Esophagus squamous epithelium (tissue), 5 donors: ENCODE measurements at places on chromosomes 1 and 21.

DNA sequence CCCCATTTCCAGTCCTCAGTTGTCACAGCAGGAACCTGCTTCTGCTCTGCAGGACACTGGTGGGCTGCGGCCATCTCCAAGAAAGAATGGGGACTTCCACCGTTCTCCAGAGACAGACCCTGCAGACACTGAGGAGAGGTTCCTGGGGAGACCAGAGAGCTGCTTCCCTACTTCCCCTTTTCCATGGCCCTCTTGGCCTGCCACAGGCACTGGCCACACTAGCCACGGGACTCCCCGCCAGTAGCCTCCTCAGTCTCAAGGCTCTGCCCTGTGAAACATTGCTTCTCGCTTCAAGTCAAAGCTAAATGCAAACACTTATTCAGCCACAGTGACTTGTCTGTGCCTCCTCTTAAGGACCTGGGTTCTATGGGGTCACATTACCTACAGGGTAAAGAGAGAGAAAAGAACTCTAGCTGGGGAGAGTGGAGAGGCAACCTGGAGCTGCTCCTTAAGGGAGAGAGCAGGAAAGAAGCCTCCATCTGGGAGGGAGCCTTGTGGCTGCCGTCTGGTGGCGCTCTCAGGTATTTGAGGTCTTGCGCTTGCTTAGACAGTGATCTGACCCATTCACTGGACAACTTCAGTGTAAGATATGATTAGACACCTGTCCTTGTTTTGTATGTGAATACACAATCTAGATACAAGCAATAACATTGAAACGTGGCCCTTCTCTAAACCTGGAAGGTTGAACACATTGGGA lies 5.4 kb upstream of the SLAMF8 start:
- DNase-seq: no peak

GRCh38 chr1:65449214-65449823 lies 28.9 kb downstream of the LEPR start:
- DNase-seq: no peak

GRCh38 chr1:212959266-212960220 lies 9.2 kb downstream of the VASH2 start:
- DNase-seq: no peak

GRCh38 chr1:7534061-7534825 lies 236.9 kb upstream of the VAMP3 start:
- no peak for DNase-seq

DNA sequence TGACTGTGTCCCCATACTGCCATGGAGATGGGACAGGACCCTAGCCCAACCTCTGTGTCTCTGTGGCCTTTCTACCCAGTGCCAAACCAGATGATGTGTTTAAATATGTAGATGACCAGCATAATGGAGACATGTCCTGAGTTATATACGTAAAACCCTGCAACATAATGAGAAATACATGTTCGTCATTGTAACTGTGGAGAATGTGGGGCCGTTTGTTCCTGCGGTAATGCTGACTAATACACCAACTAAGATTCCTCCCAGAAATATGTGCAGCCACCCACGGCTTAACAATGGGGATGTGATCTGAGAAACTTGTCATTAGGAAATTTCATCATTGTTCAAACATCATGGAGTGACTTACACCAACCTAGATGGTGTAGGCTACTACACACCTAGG lies 71.7 kb upstream of the SIM2 start:
- DNase-seq: no peak

DNA sequence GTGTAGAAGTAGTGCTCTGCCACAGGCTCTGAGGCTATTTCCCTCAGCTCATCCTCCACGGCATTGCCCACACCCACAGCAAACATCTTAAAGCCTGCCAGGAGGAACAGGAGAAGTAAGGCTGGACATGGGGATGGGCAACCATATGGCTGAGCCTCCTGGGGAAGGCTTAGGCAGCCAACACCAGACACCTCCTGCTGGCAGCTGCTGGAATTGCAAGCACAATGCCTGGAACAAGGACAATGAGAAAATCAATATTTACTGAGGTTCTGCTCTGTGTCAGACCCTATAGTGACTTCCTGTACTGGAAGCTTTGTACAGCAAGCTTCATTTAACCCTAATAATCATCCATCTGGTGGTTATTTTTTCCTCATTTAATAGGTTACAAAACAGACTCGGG lies 8.2 kb downstream of the MATN1 start:
- DNase-seq: no peak

DNA sequence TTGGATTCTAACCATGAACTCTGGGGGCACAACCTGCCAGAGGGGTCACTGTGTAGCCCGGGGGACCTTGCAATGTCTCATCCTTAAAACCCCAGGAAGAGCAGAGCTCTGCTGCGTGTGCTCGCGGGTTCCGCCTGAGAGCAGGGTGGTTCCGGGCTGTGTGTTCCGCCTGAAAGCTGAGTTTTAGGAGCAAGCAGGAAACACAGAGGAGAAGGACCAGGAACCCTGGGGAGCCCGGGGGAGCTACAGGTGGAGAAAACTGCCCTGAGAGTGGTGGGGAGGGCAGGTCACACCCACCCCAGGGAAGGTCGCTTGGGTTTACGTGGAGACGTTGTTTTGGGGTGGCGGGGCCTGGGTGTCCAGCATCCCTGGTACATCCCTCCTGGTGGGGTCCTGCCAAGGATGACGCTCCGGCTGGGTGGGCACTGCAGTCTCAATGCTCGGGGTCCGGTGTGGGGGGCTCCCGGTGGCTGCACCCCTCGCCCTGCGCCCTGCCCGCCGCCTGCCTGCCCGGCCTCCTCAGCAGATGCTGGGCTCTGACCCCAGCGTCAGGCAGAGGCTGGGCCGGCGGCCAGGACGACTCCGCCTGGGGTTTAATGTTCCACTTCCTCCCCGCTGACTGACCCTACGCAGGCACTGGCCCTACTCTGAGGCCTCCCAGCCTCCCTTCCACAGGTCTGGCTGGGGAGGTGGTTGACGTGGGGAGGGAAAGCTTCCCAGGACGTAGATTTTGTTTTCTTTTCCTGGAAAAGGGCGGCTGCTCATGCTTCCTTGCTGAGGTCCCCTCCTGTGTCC lies 17.3 kb upstream of the C1orf159 start:
- no peak for DNase-seq

DNA sequence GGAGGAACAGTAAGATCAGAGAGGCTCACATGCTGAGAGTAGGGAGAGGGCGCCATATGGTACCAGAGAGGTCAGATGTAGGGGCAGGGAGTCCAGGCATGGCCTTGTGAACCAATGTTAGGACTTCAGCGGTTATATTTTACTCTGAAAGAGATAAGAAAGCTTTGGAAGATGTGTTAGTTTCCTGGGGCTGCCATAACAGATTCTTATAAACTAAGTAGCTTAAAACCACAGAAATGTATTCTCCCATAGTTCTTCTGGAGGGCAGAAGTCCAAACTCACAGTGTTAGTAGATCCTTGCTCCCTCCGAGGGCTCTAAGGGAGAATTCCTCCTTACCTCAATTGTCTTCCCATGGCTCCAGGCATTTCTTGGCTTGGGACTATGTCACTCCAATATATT lies 502.5 kb upstream of the ADGRL2 start:
- no peak for DNase-seq

- no peak for DNase-seq
Measured at GRCh38 chr1:228081578-228082213, 812 bp upstream of the ARF1 start.

GRCh38 chr1:52365071-52365745 lies 797 bp downstream of the CC2D1B start:
- no peak for DNase-seq

- DNase-seq: no peak
Measured at GRCh38 chr21:33644383-33645074, 2.2 kb downstream of the ITSN1 start.

DNA sequence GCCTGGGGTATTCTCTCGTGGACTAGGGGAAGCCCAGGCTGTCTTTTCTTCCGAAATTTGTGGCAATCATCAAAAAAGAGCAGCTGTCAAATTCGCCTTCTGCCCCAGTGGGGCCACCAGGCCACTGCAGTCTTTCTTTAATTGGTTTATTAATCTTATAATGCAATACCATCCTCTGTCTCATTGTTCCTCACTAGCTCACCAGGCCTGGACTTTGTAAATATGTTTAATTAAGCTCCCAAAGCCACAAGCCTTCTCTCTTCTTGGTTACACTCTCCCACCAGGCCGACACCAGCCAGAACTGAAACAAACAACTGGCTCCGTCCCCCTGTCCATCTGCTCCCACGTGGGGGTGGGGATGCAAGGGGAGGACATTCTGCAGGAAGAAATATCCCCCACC lies 22.0 kb upstream of the CAMK1G start:
- DNase-seq: no peak

GRCh38 chr1:89287181-89288050 lies 14.8 kb upstream of the GBP5 start:
- no peak for DNase-seq

DNA sequence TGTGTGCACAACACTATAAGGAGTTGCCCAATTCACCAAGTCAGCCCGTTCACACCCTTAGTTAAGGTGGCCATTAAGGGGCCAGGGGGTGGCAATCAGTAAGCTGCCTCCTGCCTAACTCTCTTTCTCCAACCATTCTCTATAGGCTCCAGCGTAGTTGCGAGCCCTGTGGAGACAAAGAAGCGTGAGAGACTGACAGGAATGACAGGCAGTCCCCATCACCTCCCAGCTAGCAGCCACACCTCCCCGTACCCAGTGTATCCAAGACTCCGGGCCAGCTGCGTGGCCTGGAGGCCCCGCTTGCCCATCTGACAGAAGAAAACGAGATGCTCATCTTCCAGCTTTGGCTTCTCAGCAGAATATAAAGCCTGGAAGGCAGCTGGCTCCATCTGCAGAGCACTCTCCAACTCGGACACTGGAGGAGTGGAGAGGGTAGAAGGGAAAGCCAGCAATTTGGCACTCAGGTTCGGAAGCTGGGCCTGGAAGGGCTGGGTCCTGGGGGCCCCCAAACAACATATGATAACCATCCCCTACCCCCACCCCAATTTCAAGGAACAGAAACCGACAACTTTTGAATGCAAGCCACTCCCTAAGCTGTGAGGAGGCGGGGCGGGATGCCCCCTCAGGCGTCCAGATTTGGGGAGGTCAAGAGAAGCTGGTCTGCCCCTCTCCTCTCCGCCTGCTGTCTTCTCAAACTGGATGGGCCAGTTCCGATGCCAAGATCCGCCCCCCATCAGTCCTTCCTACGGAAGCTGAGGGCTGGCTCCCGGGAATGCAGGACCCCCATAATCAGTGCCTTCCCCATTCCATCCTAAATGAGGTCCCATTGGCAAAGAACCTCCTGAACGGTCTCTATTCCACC lies 872 bp downstream of the TSTD1 start:
- no peak for DNase-seq

- DNase-seq: no peak
Measured at GRCh38 chr1:179925922-179926849, 28.4 kb upstream of the CEP350 start.

DNA sequence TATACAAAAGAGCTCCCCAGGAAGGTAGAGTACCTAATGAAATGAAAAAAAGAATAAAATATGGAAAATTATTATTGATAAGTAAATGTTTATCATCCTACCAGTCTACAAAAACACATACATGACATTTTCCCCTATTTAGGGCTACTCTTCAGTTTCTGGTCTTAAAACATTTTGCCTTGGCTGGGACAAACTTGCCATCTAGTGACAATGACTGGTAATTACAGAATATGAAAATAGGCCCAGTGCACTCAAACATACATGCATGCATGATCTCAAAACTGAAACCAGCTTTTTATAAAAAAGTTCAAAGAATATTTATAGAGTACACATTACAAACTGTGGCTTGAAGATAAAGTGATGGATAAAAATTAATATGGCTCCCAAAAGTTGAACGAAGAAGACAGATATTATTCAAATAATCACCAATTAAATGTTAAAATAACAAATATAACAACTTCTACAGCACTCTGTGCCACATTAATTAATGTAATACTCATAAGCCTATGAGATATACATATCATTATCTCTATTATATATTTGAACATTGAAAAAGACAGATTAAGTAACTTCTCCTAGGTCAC lies 10.5 kb upstream of the RNPC3 start:
- no peak for DNase-seq

DNA sequence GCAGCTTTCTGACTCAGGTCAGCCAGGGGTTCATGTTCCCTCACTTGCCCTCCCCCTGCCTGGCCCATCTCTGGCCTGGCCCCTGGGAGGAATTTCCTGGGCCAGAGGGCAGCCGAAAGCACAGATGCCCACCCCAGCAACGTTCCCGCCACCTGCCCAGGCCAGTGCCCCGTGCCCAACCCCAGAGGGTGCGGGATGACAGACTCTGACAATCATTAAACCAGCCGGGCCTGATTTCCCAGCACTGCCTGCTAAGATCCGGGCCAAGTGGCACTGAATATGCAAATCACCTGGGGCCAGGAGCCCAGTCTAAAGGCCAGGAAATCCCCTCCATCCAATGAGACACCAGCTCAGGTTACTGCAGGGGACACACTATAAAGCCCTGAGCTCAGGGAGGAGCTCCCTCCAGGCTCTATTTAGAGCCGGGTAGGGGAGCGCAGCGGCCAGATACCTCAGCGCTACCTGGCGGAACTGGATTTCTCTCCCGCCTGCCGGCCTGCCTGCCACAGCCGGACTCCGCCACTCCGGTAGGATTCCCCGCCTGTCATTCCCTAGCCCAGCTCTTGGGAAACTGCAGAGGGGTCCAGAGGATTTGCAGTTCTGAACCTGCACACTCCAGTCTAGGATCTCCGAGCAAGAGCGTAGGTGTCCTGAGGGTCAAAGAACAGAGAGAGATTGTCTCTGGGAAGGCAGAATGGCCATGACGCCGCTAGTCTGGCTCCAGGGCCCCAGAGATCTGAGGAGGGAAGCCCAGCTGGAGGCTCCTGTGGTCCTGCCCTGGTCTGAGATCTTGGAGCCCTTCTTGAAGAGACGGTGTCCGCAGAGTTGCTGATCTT lies at the start of gene ELF3:
ELF3 (plus strand) TSS at position 408 of the 836 bp plus-strand sequence. CDS start 550 bp downstream, outside the sequence.
- DNase-seq: no peak

DNA sequence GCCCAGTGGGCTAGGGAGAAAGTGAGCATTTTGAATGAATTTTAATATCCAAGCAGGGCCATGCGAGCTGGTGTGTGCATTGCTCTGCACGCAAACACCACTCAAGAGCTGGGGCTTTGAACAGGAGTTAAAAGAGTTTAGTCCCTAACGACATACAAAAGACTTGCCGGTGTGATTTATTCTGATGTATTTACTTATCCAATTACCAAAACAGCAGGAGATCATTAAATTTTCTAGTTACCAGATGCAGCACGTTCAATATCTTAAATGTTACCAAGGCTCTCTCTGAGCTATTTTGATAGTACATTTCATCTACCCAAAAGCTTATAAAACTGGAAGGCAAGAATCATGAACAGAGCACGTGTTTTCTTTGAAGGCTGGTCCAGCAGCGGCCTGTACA lies 30.0 kb upstream of the DMRTA2 start:
- no peak for DNase-seq

DNA sequence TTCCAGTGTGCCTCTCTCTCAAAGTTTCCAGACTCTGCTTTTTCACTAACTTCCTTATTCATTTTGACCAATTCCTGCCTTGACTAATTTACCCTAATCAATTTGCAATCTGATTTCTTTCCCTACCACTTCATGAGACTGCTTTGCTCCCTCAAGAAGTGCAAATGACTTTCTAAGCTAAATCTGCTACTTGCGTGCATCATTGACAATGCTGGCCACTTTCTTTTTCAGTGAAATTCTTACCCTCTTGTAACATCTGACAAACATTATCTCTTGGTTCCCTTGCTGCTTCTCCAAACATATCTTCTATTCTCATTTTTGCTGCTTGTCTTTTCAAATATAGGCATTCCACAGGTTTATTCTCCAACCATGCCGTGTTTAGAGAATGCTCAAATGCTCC lies 659.9 kb downstream of the USP25 start:
- no peak for DNase-seq

- no peak for DNase-seq
Measured at GRCh38 chr1:1206376-1206965, at the start of gene TNFRSF18. Gene TNFRSF18, minus strand, starts transcription at chr1:1206592. Its CDS starts 21 bp downstream, at chr1:1206571.

- no peak for DNase-seq
Measured at GRCh38 chr1:43538143-43538487, 7.4 kb downstream of the PTPRF start.

GRCh38 chr1:109255678-109256077 lies 6.3 kb downstream of the CELSR2 start:
- DNase-seq: no peak
